ENCODE measurements at places on chromosomes 7 and 10.

DNA sequence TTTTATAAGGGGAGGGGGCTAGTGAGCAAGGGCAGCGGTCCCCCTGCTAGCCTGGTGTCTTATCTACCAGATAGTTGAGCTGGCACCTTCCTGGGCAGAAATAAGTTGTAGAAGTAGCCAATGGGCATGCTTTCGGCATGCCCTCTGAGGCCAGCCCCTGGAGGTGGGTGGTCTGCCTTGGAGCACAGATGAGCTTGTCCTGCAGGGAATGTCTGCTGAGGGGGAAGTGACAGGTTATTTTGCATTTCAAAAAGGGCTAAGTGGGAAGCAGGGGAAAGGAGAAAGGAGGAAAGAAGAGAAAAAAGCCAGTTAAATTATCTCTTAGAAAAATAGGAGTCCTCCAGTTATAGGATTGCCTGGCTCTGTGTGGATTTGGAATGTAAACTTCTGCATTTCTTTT lies 88.9 kb downstream of the GPR26 start:
- DNase-seq, result no peak

DNA sequence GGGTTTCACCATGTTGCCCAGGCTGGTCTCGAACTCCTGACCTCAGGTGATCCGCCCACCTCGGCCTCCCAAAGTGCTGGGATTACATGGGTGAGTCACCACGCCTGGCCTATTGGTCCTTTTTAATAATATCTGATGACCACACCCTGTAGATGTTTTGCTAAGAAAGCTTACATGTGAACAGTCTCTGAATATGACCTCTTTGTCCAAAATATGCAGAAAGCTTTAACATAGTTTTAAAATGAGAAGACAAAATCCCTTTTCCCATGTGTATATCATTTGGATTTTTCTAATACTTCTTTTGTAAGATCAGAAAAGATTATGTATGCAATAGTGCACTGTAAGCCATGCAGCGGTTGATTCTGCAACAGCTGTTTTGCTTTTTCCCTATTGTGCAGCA lies 38.5 kb downstream of the MCU start:
- no peak for DNase-seq

DNA sequence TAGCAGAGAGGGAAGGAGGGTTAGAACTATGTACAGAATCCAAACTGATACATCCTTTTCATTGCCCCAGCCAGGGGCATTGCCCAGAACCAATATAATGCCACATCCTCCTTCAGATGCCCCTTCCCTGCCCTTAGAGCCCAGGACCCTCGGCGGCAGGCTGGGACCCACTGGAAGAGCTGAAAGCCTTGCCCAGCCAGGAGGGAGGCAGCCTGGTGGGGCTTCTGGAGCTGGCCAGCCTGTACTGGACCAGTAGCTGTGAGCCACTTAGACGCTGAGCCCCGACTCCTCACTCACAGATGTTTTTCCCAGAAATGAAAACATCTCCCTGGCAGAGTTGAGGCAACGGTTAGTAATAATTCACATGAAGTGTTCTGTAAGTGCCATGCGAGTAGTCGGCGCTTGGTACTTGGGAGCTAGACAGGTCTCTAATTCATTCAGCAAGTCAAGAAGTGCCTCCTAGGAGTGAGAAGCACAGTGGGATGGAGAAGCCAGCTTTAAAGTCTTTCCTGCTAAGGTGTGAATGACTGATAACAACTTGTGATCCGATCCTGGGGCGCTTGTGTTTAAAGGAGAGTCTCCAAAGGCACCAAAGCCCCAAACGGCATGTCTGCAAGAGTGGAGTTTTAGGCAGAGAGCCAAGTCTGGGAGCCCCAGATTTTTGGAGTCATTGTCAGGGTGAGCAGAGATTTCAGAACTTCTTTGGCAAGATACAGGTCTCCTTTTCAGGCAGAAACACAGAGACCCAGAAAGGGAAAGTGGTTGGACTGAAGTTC lies 9.8 kb downstream of the VSIR start:
- no peak for DNase-seq

GRCh38 chr10:72044417-72045041 lies 43.8 kb downstream of the SPOCK2 start:
- DNase-seq, result no peak

DNA sequence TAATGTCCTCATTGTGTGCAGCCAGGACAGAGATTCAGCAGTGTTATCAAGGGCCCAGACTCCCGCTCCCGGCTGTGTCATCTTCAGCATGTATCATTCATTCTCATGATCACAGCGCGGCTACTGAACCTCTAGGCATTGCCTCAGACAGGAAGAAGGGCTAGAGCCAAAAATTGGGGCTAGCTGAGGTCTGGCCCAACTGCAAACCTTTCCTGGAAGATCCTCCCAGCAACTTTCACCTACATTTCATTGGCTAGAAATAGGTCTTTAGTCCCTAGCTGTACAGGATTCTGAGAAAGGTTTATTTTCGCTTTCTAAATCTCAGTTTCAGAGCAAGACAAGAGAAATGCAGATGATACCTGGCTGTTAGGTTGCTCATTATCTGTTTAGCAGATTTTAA lies 81.9 kb downstream of the CREM start:
- no peak for DNase-seq

GRCh38 chr10:72334196-72334824 lies 20.4 kb downstream of the DNAJB12 start:
- no peak for DNase-seq

DNA sequence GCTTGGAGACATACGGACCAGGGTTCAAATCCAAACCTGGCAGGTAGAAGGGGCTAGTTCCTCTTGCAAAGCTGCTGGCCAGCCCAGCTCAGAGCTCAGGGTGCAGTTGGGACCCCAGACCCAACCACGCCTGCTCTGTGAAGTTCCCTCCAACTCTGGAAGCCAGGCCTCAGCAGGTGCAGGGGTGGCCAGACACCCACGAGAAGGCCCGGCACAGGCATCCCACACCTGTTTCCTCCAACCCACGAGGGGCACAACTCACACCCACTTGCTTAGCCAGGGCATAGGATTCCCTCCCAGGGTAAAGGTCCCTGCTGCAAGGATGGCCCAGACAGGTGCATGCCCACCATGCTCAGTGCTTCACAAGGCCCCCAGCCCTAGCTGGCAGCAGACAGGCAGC lies 262.4 kb downstream of the GRID1 start:
- no peak for DNase-seq

GRCh38 chr7:131042269-131043160 lies 285.2 kb upstream of the MKLN1 start:
- no peak for DNase-seq

DNA sequence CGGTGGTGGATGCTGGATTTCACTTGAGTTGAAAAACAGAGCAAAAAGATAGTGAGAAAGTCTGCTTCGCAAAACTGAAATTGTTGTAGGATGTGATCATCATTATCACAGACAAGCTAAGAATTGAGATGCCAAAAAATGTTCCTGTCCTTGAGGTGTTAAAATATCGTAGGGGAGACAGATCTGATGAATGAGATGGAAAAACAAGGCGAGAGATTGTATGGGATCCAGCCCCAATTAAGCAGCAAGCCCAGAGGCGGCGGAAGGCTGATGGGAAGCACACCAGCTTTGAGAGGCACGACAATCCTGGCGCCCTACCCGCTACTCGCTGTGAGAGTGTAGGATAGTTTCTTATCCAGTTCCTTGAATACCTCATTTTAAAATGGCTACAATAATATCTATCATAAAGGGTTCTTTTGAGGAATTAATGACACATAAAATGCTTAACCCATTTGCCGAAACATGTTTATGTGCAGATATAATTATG lies 131.1 kb upstream of the PTN start:
- DNase-seq, result no peak

- DNase-seq, result no peak
Measured at GRCh38 chr7:44057181-44057848, 8.1 kb downstream of the PGAM2 start.

DNA sequence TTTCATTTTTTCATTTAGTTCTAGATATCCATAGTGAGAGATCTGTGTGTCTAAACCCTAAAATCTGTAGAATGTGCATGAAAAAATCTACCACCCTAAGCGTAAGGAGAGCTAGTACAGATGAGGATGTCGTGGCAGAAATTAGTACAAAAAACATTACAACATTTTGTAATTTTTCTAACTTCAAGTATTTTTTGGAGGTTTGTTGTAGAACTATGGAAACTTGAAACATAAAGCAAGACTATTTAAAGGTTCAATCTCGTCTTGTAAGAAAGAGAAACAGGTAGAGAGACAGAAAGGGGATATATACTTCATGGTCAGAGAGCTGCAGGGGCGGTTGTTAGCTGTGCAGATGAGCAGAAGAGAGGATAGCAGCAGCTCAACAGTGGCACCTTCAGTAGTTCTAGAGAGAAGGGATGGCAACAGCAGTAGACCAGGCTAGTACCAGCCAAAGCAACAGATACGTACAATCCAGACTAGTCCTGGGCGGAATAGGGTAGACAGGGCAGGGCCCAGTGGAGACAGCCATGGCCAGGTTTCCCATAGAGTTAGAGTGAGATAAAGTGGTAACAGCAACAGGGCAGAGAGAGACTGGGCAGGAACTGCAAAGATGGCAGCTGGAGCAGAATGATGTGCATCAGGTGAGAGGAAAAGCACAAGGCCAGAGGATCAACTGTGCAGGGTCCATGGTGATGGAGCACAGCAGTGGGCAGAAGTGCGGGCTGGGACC lies 145.2 kb downstream of the FRMD4A start:
- no peak for DNase-seq

DNA sequence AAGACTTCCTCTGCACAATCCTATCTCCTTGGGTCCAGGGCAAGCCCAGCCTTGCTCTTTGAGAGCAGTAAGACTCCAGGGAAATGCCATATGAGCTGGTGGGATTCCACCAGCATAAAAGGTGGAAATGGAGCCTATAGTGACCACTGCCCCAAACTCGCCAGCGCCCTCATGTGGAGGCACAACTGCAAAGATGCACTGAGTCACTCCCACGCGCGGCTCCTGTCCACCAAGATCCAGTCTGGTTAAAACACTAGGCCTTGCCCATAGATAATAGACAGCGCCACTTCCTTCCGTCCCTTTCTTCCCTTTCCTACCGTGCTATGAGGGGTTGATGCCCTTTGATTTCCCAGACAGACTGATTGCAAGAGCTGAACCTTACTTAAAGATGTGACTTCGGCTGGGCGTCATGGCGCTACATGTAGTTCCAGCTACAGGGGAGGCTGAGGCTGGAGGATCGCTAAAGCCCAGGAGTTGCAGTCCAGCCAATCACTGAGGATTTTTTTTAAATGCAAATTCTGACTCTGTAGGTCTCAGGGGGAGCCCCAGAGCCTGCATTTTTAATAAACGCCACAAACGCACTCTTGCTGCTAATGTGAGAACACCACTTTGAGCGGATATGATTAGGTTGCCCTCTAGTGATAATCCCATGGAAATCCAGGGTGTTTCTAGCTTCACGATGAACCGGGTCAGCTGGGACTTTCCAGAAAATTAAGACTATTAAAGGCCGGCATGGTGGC lies 136.5 kb downstream of the EPC1 start:
- DNase-seq, result peak; percentile 90

- no peak for DNase-seq
Measured at GRCh38 chr10:25867321-25867720, 66.7 kb upstream of the MYO3A start.

DNA sequence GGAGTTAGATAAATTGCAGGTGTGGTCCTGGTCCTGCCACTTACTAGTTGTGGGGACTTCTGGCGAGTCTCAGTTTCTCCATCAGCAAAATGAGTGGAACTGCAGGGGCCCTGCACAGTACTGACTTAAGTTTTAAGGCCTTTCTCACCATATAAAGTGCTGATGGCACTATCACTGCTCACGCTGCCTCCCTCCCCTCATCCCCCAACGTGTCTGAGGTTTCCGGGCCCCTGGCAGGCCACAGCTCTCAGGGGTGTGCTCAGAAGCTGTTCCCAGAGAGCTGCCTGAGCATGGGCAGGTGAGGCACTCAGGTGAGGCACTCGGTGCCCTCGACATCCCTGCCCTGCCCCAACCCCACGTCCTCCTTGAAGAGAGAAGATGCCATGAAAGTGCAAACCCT lies 74.2 kb downstream of the VOPP1 start:
- no peak for DNase-seq

DNA sequence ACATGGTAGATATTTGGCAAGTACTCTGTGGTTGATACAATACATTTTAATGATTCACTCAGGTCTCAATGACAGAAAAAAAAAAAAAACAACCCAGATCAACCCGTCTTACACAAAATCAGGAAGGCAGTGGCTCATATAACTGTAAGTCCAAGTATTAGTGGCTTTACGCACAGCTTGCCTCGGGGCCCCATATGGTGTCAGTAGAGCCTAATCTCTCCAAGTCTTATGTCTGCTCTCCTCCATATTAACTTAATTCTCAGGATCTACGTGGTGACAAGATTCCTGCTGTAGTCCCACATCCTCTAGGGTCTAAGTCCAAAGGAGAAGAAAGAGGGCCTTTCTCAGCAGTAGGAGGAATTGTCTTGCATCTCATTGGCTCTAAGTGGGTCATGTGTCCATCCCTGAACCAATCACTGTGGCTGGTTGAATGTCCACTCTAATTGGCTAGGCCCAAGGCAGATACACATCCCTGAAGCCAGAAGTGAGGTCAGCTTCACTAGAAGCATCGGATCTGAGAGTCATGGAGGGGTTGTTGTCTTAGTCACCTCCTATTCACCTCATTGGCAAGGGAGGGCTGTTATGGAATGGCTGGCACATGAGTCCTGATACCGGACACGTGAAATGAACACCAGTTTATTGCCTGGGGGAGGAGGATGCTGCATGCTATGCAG lies 20.5 kb upstream of the PLPP4 start:
- DNase-seq, result no peak

DNA sequence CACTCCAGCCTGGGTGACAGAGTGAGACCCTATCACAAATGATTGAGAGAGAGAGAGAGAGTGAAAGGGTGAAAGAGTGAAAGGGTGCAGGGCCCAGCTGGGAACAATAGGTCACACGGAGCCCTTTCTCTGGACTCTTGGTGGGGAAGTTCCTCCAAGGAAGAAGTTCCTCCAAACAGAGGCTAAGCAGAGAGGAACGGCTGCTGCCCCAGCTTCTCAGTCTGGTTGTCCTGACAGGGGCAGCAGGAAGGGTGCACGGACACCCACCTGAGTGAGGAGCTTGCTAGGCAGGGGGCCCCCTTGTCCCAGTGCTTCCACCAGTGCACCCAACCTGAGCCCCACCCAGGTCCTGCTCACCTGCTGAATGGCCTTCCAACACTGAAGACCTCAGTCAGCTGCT lies 38.8 kb upstream of the MYL10 start:
- DNase-seq, result no peak

GRCh38 chr10:130362308-130362761 lies 226.1 kb downstream of the GLRX3 start:
- no peak for DNase-seq

DNA sequence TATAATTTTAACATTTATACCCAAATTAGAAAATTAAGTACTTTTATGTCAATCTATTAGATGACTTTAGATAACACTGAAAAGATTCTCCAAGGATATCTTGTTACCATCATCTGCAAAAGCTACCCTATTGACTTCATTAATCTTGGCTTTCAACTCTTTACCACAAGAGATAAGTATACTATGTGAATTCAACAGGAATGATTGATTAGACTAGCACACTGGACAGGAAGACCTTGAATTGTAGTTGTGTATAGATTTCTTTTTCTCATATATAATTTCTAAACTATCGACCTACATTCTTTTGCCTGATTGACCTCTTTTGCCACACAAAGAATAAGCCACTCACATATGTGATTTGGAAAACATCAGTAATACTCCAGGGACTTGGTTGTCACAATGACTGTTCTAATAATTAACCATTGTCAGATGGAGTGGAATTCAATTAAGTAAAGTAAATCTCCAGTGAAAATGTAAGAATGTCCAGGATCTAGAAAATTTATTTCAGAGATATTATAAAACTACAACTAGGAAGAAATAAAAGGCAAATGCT lies 1132.0 kb downstream of the SORCS1 start:
- no peak for DNase-seq
